Type B pancreatic cell (in vitro differentiated cells): ENCODE measurements at places on chromosomes 7 and 10. TPM values are rescaled to one million over a fixed set of nuclear protein-coding genes. Genes with fewer than 3 reads are reported as not detected.

The GIMAP1 gene
- total RNA-seq, result not detected in 2 replicates

The GJD4 gene
- total RNA-seq, result 0.17 TPM in 1 of 2 replicates, not detected in the other

The SPDYE2 gene
- not detected in 2 replicates for total RNA-seq

The ECD gene
- 26.5 and 27.9 TPM in 2 replicates for total RNA-seq

The UCN3 gene
- total RNA-seq, result 1.2 and 3.4 TPM in 2 replicates

The MKX gene
- total RNA-seq, result 0.29 and 0.36 TPM in 2 replicates

DNA sequence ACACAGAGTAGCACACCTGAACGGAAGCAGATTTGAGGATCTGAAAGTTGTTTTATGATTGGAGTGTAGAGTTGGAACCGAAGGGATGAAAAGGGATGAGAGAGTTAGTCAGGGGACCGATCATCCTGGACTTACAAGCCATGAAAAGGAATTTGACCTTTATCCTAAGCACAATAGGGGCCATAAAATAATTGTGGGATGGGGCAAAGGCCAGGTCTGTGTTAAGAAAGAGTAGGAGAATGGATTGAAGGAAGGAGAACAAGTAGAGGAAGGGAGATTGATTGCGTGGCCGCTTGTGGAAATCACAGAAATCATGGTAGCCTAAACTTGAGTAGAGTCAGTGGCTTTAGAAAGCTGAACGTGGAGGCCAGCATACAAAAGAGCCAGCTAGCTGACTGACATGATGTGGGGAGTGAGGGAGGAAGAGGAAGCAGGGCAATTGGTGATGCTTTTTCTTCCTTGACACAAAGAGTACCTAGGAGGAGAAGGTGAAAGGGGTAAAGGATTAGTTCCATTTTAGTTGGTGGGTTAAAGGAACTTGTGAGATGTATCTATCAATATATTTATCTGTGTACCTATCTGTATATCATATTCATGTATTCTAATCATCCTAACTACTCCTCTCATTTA lies 67.1 kb upstream of the RPA3 start:
- no peaks in the 10 kb centered on the region for H3K27me3 ChIP-seq
- H3K4me3 ChIP-seq, result no peak overlapping the region
- no peak for DNase-seq
- H3K27ac ChIP-seq, result no peak overlapping the region
- H3K4me1 ChIP-seq, result peaks cover 7% of the 10 kb centered on the region

GRCh38 chr7:103009466-103010185 lies 65.0 kb downstream of the FBXL13 start:
- no peaks in the 10 kb centered on the region for H3K36me3 ChIP-seq
- no peaks in the 10 kb centered on the region for H3K27me3 ChIP-seq
- H3K27ac ChIP-seq, result no peak overlapping the region
- no peak overlapping the region for H3K4me3 ChIP-seq

- peaks cover 13% of the 10 kb centered on the region for H3K4me1 ChIP-seq
- no peaks in the 10 kb centered on the region for H3K27me3 ChIP-seq
- H3K4me3 ChIP-seq, result peak overlapping the region; percentile 61
- no peaks in the 10 kb centered on the region for H3K36me3 ChIP-seq
Observed at GRCh38 chr10:10482613-10483012, 535.1 kb upstream of the CELF2 start.

- no peak overlapping the region for H3K27ac ChIP-seq
- no peaks in the 10 kb centered on the region for H3K36me3 ChIP-seq
- H3K4me3 ChIP-seq, result no peak overlapping the region
- DNase-seq, result no peak
- H3K27me3 ChIP-seq, result peaks cover 22% of the 10 kb centered on the region
- no peaks in the 10 kb centered on the region for H3K4me1 ChIP-seq
Observed at GRCh38 chr7:155054761-155055160, 15.4 kb upstream of the HTR5A start.

GRCh38 chr7:84337429-84337828 lies 142.8 kb upstream of the SEMA3A start:
- DNase-seq, result no peak
- H3K27ac ChIP-seq, result no peak overlapping the region
- peaks cover 6% of the 10 kb centered on the region for H3K36me3 ChIP-seq
- no peaks in the 10 kb centered on the region for H3K27me3 ChIP-seq

DNA sequence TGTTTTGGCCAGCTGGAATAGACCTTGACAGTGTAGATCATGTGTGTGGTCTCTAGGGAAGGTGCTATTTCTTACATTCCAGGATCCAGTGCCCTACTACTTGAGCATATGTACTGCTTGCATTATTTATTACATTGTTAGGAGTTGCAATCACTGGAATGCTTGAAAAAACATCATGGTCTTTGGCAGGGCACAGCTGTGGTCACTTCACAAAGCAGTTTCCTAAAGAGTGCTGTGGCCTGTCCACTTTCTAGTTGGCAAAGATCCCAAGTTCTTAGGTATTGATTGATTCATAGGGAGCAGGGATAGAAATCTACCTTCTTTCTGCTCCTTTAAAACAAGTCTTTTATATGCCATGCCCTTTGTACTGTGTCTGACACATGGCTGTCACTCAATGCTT lies 4.6 kb downstream of the C7orf25 start:
- no peak for DNase-seq
- H3K36me3 ChIP-seq, result no peaks in the 10 kb centered on the region
- H3K27ac ChIP-seq, result no peak overlapping the region
- H3K4me1 ChIP-seq, result peaks cover 14% of the 10 kb centered on the region
- H3K4me3 ChIP-seq, result no peak overlapping the region

GRCh38 chr10:77471069-77471536 lies 166.5 kb downstream of the KCNMA1 start:
- no peak overlapping the region for H3K27ac ChIP-seq
- no peaks in the 10 kb centered on the region for H3K4me1 ChIP-seq
- no peak overlapping the region for H3K4me3 ChIP-seq
- H3K36me3 ChIP-seq, result no peaks in the 10 kb centered on the region
- DNase-seq, result no peak
- no peaks in the 10 kb centered on the region for H3K27me3 ChIP-seq

DNA sequence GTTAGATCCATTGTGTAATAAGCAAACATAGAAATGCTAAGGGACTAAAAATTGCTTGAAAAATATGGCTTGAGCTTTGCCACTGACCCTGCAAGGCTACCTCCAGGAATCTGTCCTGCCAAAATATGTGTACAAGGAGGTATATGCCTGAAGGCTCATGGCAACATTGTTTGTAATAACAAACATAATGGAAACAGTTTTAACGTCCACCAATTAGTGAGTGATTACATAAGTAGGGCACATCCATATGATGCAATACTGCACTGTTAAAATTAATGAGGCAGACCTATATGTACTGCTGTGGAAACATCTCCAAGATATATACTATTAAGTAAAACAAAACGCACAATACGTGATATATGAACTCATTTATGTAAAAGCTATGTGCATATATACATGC lies 13.1 kb upstream of the GOT1 start:
- peaks cover 55% of the 10 kb centered on the region for H3K27me3 ChIP-seq
- H3K27ac ChIP-seq, result no peak overlapping the region
- H3K4me1 ChIP-seq, result peaks cover 5% of the 10 kb centered on the region
- peaks cover 4% of the 10 kb centered on the region for H3K36me3 ChIP-seq

DNA sequence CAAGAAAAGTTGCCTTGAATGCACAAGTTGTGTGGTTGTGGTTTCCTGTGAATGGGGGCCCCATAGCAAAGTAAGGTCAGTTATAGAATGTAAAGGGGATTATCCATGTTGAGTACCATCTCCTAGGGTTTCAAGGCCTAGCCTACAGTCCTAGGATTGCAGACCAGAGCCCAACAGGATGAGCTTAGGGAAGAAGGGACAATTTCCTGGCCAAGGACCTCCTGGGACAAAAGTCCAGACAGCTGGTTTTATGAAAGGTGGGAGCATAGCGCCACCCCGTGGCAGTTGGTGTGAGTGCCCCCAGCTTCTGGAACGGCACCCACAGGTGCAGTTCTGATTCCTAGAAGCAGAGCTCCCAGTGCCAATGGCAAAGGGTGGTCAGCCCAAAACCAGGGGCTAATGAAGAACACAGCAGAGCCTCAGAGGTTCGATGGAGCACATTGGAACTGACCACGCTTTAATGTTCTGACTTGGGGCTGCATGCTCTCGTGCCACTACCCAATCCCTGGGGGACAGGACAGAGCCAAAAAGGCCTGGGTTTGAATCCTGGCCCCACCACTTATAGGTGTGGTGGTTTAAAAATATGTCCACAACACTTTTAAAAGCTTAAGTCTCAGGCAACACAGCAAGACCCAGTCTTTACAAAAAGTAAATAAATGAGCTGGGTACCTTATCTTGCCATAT lies 25.8 kb upstream of the TMEM120A start:
- H3K27me3 ChIP-seq, result no peaks in the 10 kb centered on the region
- DNase-seq, result no peak
- peaks cover 23% of the 10 kb centered on the region for H3K36me3 ChIP-seq
- H3K4me3 ChIP-seq, result no peak overlapping the region
- H3K4me1 ChIP-seq, result no peaks in the 10 kb centered on the region

GRCh38 chr10:30736685-30737232 lies 107.2 kb upstream of the LYZL2 start:
- H3K4me1 ChIP-seq, result peaks cover 5% of the 10 kb centered on the region
- H3K27ac ChIP-seq, result no peak overlapping the region
- H3K4me3 ChIP-seq, result no peak overlapping the region
- no peaks in the 10 kb centered on the region for H3K36me3 ChIP-seq
- H3K27me3 ChIP-seq, result peaks cover 7% of the 10 kb centered on the region
- DNase-seq, result no peak

DNA sequence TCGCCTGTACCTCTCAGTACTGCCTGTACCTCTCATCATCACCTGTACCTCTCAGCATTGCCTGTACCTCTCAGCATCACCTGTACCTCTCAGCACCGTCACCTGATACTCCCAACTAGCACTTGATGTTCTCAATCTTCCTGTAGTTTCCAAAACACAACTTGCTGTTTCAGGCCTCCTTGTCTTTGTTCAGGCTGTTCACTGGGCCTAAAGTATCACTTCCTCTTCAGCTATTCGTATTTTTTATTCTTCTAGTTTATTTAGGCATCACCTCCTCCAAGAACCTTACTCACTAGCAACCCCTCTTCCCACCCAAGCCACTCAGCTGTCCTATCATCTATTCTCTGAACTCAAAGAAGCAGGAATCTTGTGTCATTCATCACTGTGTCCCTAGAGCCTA lies 24.1 kb downstream of the OR6B1 start:
- H3K27ac ChIP-seq, result no peak overlapping the region
- H3K4me3 ChIP-seq, result no peak overlapping the region
- DNase-seq, result no peak
- H3K4me1 ChIP-seq, result peaks cover 4% of the 10 kb centered on the region
- H3K36me3 ChIP-seq, result no peaks in the 10 kb centered on the region
- no peaks in the 10 kb centered on the region for H3K27me3 ChIP-seq

DNA sequence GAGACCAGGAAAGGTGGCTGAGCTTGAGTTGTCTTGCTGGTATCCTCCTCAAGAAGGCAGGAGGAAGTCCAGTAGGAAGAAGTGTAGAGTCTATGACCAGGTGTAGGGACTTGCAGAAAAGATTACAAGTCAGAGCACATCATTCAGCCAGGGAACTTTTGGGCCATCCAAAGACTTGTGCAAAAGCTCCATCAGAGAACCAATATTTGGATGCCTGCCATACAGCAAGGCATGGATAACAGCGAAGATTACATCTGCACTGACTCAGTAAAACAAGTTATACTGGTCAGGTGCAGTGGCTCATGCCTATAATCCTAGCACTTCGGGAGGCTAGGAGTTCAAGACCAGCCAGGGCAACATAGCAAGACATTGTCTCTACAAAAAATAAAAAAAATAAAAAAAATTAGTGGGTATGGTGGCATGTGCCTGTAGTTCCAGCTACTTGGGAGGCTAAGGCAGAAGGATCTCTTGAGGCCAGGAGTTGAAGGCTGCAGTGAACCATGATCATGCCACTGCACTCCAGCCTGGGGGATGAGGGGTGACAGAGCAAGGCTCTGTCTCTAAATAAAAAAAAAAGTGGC lies 13.2 kb upstream of the NMT2 start:
- H3K27me3 ChIP-seq, result no peaks in the 10 kb centered on the region
- no peaks in the 10 kb centered on the region for H3K4me1 ChIP-seq
- H3K27ac ChIP-seq, result no peak overlapping the region
- H3K4me3 ChIP-seq, result no peak overlapping the region
- no peaks in the 10 kb centered on the region for H3K36me3 ChIP-seq

DNA sequence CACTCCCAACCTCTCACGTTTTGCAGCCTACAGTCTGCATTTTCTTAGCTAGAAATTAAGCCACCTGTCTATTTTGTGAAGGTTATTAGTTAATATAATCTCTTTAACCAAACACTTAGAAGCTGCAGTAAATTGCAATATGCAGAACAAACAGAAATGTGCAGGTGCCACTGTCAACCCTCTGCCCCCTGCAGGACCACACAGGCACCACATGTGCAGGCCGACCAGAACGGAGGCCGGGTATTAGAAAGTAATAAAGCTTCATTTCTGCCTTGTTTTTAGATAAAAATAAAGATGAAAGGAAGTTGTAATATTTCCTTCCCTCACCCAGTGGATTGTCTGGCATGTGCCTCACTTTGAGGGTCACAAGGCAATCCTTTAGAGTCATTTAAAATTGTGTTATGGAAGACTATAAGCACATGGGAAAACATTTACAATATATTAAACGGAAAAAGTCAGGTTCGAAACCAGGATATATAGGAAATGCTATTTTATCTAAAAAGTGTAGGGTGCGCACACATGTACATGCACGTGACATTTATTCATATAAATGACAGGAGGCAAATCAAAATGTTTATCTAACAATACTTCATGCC lies 158.2 kb downstream of the ARHGAP12 start:
- peaks cover 11% of the 10 kb centered on the region for H3K4me1 ChIP-seq
- no peak overlapping the region for H3K27ac ChIP-seq
- DNase-seq, result no peak
